ENCODE measurements at places on chromosomes 16 and 17.

- no peak for DNase-seq
Measured at GRCh38 chr16:66928702-66929388, 3.5 kb upstream of the RRAD start.

GRCh38 chr17:63433746-63434591 lies 12.1 kb downstream of the CYB561 start:
- peak; percentile 98 for DNase-seq

DNA sequence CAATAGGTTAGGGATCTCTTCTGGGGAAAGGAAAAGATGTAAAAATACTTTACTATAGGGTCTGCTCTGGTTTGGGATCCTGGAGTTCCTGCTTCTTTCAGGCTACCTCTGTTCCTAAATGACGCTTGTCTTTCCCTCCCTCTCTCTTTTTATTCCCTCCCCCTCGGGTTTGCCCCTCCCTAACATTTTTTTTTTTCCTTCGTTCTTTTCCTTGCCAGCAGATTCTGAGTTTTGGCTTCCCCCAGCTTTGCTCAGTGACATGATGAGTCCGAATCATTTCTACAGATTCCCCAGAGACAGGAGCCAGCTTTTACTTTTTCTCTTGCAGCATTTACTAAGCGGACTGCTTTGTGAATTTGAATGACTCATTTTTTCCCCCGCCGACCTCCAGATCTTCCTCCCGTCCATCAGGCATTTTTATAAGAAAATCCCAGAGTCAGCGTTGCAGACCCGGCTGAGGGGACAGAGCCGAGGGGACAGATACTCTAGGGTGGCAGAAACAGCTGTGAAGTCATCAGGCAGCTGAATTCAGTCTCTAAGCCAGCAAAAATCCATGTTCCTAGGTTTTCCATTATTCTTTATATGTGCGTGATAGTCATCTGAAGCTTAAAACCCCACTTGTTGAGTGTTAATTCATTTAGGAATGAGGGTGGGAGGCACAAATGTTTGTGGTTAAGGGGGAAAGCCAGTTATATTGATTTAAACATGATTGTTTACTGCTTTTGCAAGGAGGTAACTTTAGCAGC lies at the start of gene TMEM100:
TSS of gene TMEM100 (minus strand) at position 123 of the 746 bp plus-strand sequence. CDS start 1,794 bp downstream, outside the sequence.
- DNase-seq: peak; percentile 46

DNA sequence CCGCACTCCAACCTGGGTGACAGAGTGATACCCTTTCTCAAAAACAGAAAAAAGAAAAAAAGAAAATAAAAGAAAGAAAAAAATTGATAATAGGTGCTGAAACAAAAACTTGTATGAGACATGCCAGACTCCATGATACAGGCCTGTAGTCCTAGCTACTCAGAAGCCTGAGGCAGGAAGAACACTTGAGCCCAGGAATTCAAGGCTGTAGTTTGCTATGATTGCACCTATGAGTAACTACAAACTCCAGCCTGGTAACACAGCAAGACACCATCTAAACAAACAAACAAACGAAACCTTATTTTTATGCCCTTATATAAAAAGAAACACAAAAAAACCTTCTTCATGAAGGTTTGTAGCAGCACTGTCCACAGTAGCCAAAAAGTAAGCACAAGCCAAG lies 5.0 kb upstream of the CMTM4 start:
- DNase-seq: no peak

DNA sequence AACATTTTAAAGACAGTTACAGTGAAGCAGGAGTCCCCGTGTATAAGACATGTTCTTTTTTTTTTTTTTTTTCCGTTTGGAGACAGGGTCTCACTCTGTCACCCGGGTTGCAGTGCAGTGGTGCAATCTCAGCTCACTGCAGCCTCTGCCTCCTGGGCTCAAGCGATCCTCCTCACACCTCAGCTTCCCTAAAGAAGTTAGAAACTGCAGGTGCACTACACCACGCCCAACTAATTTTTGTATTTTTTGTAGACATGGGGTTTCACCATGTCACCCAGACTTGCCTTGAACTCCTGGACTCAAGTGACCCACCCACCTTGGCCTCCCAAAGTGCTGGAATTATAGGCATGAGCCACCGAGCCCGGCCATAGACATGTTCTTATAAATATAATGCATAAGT lies 3.0 kb downstream of the EVI2B start:
- no peak for DNase-seq

- DNase-seq: peak; percentile 77
Measured at GRCh38 chr17:8384801-8385378, 1.9 kb upstream of the RPL26 start.

- no peak for DNase-seq
Measured at GRCh38 chr17:73743518-73744201, 99.4 kb upstream of the SDK2 start.

GRCh38 chr16:71626858-71627213 lies 852 bp downstream of the MARVELD3 start:
- no peak for DNase-seq

GRCh38 chr17:42251115-42251514 lies 25.1 kb downstream of the STAT5B start:
- DNase-seq: no peak

GRCh38 chr17:79020631-79021301 lies 3.2 kb upstream of the C1QTNF1 start:
- no peak for DNase-seq

GRCh38 chr16:69105501-69106361 lies at the start of gene HAS3:
HAS3 (plus strand) TSS chr16:69105653; CDS start chr16:69109396, 3,743 bp downstream.
- DNase-seq: no peak

DNA sequence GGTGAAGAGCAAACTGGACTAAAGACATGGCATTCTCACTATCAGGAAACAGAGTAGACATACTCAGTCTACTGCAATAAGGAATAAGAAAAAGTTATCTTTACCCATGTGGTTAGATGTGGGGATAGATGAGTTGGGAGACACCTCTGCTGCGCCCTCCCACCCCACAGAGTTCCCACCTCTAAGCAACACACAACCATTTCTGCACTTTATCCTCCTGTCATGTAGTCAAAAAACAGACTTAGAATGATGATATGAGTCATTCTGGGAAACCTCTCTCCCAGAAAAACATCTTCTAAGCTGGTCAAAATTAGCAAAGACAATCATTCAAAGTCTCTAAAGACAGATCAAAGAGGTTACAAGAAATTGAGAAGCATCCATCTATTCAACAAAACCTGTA lies 94.9 kb downstream of the CACNG1 start:
- no peak for DNase-seq

DNA sequence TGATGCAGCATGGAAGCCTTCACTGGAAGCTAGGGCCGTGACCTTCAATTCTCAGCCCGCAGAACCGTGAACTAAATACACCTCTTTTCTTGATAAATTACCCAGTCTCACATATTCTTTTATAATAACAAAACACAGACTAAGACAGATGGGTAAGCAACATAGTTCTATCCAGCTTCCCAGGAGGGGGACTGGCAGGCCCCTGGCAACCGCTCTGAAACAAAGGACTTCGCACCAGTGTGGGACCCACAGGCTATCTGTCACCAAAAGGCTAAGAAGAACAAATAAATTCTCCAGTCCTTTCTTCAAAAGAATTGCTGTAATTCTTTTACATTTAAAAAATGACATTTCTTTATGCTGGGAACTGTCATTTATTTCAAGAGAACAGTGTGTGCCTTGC lies 19.0 kb downstream of the ELAC2 start:
- no peak for DNase-seq

GRCh38 chr16:21324267-21324666 lies 46.2 kb upstream of the CRYM start:
- no peak for DNase-seq

DNA sequence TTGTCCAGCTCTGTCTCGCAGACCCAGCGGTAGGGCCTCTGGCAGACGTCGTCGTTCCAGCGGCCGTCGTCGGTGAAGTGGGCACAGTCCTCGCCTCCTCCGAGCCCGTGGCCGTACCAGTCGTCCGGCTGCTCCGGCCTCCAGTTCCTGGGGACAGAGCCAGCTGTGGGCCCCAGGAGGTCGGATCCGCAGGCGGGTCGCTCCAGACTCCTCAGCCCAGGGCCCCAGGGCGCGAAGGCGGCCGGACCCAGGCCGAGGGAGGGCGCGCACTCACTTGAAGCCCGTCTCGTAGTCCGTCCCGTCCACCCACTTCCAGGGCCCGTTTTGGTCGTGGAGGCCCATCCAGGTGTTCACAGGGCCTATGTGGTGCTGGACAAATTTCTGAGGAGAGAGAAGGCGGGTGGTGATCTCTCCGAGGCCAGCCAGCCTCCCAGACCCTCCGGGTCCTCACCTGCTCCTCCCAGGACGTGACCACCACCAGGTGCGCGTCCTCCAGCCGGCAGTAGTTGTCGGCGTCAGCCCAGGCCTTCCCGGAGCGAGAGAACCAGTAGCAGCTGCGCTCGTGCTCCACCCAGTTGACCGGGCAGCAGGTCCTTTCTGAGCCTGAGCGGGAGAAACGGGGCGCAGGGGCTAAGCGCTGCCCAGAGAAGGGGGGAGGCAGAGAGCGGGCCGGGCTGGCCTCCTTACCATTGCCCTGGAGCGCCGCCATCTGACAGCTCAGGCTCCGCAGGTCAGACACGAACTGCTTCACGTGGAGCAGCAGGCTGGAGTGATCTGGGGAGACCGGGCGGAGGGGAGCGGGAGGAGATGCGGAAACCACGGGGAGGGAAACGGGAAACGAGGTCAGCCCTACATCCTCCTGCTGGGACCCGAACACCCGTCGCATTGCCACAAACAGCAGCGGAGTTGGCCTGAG lies 5.2 kb downstream of the ASGR1 start:
- no peak for DNase-seq

GRCh38 chr17:81511804-81512561 lies 616 bp downstream of the ACTG1 start:
- DNase-seq: no peak

DNA sequence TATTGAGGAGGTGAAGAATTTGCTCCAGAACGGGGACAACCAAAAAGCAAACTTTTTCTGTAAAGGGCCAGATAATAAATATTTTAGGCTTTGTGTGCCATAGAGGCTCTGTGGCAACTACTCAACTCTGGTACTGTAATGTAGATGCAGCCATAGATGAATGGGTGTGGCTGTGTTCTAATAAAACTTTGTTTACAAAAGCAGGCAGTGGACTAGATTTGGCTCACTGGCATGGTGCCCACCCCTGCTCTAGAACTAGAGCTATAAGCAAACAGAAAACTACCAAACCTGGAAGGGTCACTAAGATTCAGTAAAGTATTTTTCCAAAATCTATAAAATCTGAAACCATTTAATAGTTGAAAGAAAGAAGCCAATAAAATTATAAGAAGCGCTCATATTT lies 24.6 kb upstream of the SMURF2 start:
- no peak for DNase-seq

GRCh38 chr17:37084372-37084771 lies 135.6 kb downstream of the AATF start:
- DNase-seq: no peak

- no peak for DNase-seq
Measured at GRCh38 chr17:10420811-10421210, 939 bp downstream of the MYH8 start.

DNA sequence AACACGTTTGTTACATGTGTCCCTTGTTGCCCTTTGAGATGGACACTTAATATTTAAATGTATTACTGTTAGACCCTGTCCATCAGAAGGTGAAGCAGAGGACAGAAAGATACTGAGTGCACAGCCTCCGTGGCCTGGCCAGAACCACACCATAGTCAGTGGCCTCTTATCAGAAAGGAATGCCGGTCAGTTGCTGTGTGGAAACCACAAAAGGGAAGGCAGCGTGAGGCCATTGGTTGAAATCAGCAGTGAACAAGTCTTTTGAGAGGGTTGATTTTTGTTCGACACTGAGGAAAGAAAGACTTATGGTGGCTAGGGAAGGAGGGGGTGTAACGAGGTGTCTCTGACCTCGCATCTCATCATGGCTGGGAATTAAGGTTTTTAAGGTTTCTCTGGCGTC lies 85.4 kb upstream of the CLEC18A start:
- DNase-seq: peak; percentile 15

DNA sequence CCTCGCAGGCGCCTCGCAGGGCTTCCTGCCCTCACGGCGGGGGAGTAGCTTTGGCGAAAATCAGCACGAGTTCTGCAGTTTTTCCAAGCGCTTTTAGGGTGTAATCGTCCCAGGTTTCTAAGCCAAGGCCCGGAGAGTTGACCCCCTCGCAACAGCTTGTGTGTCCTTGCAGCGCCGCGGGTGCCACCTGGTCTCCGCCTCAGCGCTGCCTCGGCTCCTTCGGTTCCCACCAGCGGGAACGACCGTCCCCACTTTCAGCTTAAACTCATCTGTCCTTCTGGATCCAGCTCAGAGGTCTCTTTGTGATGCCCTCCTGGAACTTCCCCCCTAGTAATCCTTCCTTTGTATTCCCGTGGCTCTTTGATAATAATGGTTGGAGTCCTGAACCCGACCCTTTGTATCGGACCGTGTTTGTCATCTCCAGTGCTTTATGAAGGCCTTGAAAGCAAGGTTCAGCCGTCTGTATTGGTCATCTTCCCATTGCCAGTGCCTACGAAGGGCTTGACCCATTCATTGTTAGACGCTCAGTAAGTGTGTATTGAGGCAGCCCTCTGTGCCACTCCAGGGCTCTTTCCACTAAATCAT lies 858 bp upstream of the SMARCE1 start:
- DNase-seq: no peak

GRCh38 chr16:90008708-90009145 lies 10.5 kb downstream of the DBNDD1 start:
- no peak for DNase-seq

- DNase-seq: no peak
Measured at GRCh38 chr17:13460261-13461000, 141.3 kb downstream of the HS3ST3A1 start.

DNA sequence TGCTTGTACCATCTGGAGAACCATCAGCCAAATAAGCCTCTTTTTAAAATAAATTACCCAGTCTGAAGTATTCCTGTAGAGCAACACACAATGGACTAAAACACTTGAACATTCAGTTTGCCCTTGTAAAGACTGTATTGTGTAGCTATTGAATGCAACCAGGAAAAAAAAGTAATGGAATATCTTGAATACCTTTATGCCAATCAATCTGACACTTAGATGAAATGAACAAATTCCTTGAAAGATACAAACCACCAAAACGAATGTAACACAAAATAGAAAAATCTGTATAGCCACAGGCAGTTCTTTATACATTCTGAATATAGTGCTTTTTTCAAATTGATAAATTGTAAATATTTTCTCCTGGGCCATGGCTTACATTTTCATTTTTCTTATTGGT lies 63.3 kb upstream of the KCNJ16 start:
- DNase-seq: no peak

DNA sequence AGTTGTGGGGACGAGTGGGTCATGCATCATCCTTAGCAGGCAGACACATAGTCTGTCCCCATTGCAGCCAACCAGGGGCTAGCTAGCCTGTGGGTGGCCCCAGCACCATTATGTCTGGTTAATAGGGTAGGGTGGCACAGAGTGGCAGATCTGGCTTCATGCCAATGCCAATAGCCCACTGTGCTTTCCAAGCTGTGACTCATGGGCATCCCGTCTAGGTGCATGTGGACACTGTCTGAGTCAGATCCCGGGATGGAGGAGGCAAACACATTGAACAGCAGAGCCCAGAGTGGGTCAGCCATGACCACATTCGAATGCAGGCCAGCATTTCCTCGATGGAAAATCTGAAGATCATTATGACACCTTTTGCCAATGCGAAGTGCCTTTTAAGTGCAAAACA lies 2.5 kb downstream of the HS3ST2 start:
- DNase-seq: no peak

Measured in GM04504 (cell line).